ENCODE measurements at places on chromosomes 5 and 9. TPM values are rescaled to one million over a fixed set of nuclear protein-coding genes. Genes with fewer than 3 reads are reported as not detected.

Gene TYRP1
- total RNA-seq = not detected

Gene OR13C3
- not detected for total RNA-seq

Gene ANKRD18A
- under 0.01 TPM for total RNA-seq

Gene PCDHA3
- total RNA-seq = not detected

Gene SLC36A2
- total RNA-seq = not detected

Gene BTNL3
- total RNA-seq = not detected

Gene GZMA
- not detected for total RNA-seq

Gene IFNA6
- total RNA-seq = not detected

Gene TAF11L10
- not detected for total RNA-seq

Gene TRIM41
- 12.2 TPM for total RNA-seq

Data from bronchus fibroblast of lung (primary cell).